ENCODE measurements at places on chromosomes 16 and 17. TPM values are rescaled to one million over a fixed set of nuclear protein-coding genes. Genes with fewer than 3 reads are reported as not detected.

The GSG1L2 gene
- total RNA-seq: not detected

The PPP1R27 gene
- total RNA-seq: 0.15 TPM

The MT1X gene
- total RNA-seq: 19.2 TPM

The CCDC144A gene
- 12.0 TPM for total RNA-seq

The KRTAP3-1 gene
- not detected for total RNA-seq

The TUFM gene
- 139 TPM for total RNA-seq

The KRT33B gene
- total RNA-seq: not detected

The BCAR1 gene
- total RNA-seq: 31.6 TPM

The FLYWCH1 gene
- 39.7 TPM for total RNA-seq

The KRTAP2-1 gene
- total RNA-seq: not detected

The ZPBP2 gene
- total RNA-seq: not detected

The CES4A gene
- total RNA-seq: 3.3 TPM

The TMEM114 gene
- total RNA-seq: not detected

The NAGS gene
- total RNA-seq: 0.98 TPM

The PSMB3 gene
- 499 TPM for total RNA-seq

The CSHL1 gene
- total RNA-seq: not detected

The KRT39 gene
- 0.12 TPM for total RNA-seq

The TOP2A gene
- 20.0 TPM for total RNA-seq

The PERCC1 gene
- not detected for total RNA-seq

The HBZ gene
- not detected for total RNA-seq

The VKORC1 gene
- 187 TPM for total RNA-seq

The STX1B gene
- 2.7 TPM for total RNA-seq

The CDRT15 gene
- total RNA-seq: not detected

The JMJD6 gene
- total RNA-seq: 27.8 TPM

The IGSF6 gene
- total RNA-seq: not detected

The SOX15 gene
- not detected for total RNA-seq

The QRICH2 gene
- 6.0 TPM for total RNA-seq

The ASGR2 gene
- total RNA-seq: not detected

The RUNDC3A gene
- 0.08 TPM for total RNA-seq

The CCL7 gene
- not detected for total RNA-seq

The C16orf74 gene
- total RNA-seq: 6.0 TPM

The APOH gene
- total RNA-seq: not detected

The MARVELD3 gene
- not detected for total RNA-seq

The TBC1D3B gene
- 1.8 TPM for total RNA-seq

The TP53TG3B gene
- total RNA-seq: 0.08 TPM

The TP53TG3 gene
- total RNA-seq: 0.35 TPM

The NPTX1 gene
- 10.1 TPM for total RNA-seq

The SCARF1 gene
- total RNA-seq: 0.23 TPM

The KRTAP9-4 gene
- not detected for total RNA-seq

The TP53TG3D gene
- total RNA-seq: 0.12 TPM

The TMC5 gene
- total RNA-seq: not detected

The PRSS36 gene
- total RNA-seq: 0.45 TPM

The STAT5A gene
- 11.4 TPM for total RNA-seq

The TBC1D3I gene
- not detected for total RNA-seq

The MT1M gene
- total RNA-seq: 2.0 TPM

The KATNB1 gene
- total RNA-seq: 19.5 TPM

The MARCHF10 gene
- not detected for total RNA-seq

The RAB40B gene
- total RNA-seq: 8.4 TPM

The PPP1R1B gene
- total RNA-seq: 3.0 TPM

The ZP2 gene
- total RNA-seq: not detected

The TMEM235 gene
- total RNA-seq: not detected

The LRRC37A gene
- total RNA-seq: 0.70 TPM

The GP2 gene
- total RNA-seq: not detected

All from smooth muscle cell of the coronary artery (primary cell).